ENCODE measurements at places on chromosomes 13 and 19.

GRCh38 chr13:44089452-44089851, 209.7 kb downstream of the LACC1 start:
- no peak for DNase-seq

DNA sequence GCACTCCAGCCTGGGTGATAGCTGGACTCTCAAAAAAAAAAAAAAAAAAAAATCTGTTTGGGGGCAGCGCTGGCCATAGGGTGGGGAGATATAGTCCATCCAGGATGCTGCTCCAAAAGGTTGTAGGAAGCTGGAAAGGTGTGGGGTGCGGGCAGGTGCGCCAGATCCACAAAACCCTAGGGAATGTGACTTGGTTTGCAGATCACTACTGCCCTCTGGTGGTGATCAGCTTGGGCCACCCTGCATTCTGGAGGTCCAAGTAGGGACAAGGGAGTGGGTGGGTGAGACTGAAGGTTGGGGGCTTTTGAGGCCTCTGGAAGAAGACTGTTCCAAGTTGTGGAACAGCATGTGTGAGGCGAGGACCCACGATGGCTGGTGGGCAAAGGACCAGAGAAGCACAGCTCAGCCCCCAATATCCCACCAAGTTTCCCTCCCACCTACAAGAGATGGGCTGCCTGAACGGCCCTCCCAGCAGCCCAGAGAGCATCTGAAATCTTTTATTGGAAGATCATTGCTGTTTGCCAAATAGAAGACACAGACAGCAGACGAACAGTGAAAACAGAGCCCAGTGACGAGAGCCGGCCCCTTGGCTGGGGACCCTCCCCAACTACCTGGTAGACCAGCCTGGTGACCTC, 10.4 kb upstream of the TYK2 start:
- DNase-seq = peak; percentile 52

GRCh38 chr13:20461481-20461859, 64.2 kb downstream of the CRYL1 start:
- DNase-seq = peak; percentile 10

DNA sequence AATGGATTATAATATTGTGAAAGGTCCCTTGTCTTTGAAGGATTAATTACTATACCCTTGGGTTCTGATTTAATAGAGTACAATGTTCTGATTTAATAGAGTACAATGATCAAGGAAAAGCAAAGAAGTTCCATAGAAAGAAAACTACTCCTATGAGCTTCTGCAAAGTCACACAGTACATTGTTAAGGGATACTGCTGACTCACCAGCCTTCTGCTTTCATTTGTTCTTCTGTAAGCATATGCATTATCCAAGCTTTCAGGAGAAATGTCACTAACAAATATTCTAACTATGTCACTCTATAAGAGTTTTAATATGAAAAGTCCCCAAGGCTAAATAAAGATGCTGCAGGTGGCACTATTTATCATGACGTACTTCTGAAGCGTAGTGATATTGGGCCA, 396.7 kb downstream of the RFC3 start:
- DNase-seq = no peak
